ENCODE measurements at places on chromosomes 3 and 15. TPM values are rescaled to one million over a fixed set of nuclear protein-coding genes. Genes with fewer than 3 reads are reported as not detected.

Gene STARD5
- 17.2 TPM for total RNA-seq

Gene HHATL
- not detected for total RNA-seq

Gene GNAT1
- total RNA-seq, result not detected

Gene SNTN
- total RNA-seq, result not detected

Gene SEMA3G
- total RNA-seq, result 0.27 TPM

Gene KLHL40
- not detected for total RNA-seq

Gene SCN11A
- total RNA-seq, result 0.24 TPM
